ENCODE measurements at places on chromosomes 7 and 10.

DNA sequence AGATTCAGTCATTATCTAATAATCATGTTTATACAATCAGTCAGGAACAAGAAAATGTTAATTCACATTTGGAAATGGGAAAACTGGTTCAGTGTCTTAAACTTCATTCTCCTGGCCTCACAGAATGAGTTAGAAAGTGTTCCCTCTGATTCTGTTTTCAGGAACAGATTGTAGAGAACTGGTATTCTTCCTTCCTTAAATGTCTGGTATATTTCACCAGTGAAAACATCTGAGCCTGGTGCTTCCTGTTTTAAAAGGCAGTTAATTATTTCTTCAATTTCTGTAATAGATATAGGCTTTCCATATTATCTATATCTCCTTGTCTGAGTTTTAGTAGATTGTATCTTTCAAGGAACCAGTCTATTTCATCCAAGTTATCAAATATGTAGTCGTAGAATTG, 97.1 kb upstream of the TMEM168 start:
- DNase-seq = no peak

GRCh38 chr7:43700059-43700501, 29.2 kb downstream of the COA1 start:
- DNase-seq = no peak

DNA sequence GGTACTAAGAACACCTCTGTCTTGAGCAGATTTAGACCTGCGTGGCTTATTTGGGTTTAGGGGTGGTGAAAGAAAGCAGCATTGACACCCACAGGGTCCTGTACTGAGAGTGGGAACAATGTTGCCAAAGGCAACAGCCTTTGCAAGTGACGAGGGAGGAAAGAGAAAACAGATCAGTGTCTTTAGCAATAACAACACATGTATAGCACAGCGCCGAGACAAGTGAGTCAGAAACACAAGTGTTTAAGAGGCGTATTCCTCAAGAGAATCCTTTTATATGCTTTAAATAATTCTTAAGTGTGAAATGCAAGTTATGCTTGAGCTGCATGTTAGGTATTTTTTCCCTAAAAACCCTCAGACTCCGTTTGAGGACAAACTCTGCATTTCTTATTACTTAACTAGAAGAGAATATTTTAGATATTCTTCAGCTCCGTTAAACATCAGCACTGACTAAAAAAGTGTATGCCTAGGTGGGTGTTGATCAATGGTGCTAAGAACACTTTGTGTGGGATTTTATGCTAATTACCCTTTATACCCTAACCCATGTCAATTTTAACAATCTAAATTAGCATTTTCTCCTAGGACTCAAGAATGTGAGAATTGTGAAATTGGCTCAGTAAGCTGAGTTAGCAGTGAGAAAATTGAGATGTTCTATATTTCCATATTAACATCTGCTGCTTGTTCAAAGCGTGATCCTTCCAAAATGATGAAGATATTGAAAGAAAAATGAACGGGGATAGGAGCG, 1095.4 kb upstream of the CELF2 start:
- no peak for DNase-seq

DNA sequence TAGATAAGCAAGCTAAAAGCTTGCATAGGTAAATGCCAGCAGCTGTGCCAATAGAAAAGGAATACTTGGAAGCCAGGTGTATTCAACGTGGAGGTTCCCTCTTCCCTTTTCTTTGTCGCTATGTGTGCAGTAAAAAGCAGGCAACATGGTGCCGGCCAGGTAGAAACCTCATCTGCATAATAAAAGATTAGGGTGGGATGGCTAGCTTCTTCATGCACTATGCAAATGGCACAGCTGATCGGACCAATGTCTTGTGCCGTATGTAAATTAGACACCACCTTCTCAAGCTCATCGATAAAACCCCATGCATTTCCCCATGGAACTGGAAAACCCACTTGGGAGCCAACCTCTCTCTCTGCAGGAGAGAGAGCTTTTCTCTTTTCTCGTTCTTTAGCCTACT, 150.9 kb upstream of the FOXK1 start:
- no peak for DNase-seq

GRCh38 chr10:122458693-122459092, 2.7 kb upstream of the HTRA1 start:
- no peak for DNase-seq

DNA sequence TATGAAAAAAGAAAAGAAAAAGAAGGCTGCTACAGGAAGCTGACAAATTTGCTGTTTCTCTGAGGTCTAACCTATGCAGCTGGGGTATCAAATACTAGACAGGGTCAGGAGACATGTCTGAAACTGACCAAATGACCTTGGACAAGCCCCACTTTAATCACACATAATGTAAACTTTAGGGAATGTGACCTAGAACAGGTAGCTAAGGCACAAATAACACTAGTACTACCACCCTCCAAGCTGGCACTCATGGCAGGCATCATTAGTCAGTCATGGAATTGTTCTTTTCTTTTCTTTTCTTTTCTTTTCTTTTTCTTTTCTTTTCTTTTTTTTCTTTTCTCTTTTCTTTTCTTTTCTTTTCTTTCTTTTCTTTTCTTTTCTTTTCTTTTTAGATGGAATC, 250.4 kb downstream of the KCNMA1 start:
- DNase-seq = no peak

- DNase-seq = no peak
Measured at GRCh38 chr10:30215623-30216022, 133.5 kb downstream of the MTPAP start.

DNA sequence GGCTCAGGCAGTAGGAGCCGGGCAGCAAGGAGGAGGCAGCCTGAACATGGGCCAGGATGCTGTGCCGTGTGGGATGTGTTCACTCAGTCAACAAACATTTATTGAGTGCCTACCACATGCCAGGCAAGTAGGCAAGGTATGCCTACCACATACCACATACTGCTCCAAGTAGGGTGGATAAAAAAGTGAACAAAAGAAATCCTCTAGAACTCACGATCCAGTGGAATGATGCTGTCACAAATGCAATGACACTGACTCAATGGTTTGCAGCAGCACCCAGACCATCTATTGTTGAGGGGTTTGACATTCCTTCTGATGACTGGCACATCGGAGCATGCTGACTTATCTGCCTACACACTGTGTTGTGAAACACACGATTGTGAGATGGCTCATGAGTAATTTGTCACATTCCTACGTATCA, 413.5 kb downstream of the NRG3 start:
- DNase-seq = no peak

DNA sequence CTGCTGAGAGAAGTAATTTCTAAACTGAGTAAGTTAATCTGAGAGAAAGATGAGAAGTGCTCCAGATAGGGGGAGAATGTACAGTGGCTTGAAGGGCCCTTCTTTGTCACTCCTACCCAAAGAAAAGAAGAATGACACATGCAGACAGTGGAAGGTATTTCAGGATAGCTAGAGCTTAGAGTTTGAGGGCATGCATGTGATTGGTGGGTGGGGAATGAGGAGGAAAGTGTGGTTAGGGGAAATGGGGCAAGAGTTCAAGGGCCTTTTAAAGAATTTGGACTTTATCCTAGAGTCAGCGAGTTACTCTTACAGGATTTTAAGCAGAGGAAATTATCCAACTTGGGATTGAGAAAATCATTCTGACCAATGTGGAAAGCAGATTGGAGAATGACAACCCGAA, 50.0 kb downstream of the ANLN start:
- no peak for DNase-seq

DNA sequence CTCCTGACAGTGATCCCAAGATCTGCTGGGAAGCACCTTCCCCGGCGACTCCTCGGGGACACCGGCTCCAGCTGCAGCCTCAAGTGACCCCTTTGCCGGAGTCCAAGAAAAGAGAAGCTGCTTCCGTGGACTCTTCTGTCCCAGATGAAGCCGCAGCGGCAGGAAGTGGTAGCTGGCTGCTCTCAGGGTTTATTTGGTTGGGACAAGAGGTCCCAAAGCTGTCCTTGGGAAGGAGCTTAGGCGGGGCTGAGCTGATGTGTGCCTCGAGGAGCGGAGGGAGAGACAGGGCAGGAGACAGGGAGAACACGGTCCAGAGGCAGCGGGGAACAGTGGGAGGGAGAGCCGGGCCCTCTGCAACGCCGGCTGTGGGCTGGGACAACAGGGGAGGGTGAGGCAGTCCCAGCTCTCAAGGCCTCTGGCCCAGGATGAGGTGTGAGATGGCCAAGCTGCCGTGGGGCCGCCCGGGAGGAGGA, 13.1 kb upstream of the FAM20C start:
- DNase-seq = no peak

- no peak for DNase-seq
Measured at GRCh38 chr10:87837445-87837844, 19.4 kb upstream of the ATAD1 start.

DNA sequence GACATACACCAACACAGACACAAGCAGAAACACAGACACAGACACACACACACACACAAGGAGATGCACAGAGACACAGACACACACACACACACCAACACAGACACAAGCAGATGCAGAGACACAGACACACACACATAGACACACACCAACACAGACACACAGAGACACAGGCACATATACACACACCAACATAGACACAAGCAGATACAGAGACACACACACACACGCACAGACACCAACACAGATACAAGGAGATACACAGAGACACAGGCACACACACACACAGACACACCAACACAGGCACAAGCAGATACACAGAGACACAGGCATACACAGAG, 347.2 kb upstream of the KLF6 start:
- no peak for DNase-seq

DNA sequence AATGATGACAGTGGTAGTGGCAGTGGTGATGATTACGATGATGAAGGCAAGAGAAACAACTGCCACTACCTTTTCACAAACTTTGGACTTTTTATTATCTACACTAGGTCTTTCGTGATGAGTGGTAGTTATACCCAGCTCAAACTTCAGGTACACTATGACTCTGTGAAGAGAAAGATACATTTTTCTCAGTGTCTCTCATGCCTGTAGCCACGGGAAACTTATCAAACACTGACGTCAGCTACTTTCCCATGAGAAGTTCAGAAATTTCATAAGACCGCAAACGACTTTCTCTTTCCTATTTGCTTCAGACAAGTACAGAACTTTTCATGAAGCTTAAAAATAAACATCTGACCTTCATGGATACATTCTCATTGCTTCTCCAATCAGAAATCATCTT, 57.0 kb downstream of the CALD1 start:
- no peak for DNase-seq

GRCh38 chr7:43585562-43585961, 2.7 kb downstream of the STK17A start:
- no peak for DNase-seq

DNA sequence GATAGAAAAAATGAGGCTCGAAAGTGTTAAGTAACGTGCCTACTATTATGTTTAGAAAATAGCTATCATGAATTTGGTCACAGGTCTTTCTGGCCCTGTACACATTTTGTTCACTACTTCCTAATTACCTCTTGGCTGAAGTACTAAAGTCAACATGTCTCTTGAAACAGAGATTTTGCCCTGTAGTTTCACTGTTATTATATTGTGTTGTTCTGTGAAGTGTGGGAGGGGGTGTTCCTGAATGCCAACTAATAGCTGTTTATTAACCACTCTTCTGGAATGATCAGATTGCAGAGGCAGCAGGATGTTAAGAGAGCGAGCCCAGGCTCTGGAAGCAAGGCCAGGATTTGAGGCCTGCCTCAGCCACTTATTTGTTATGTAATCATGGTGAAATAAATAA, 72.1 kb downstream of the RNF133 start:
- no peak for DNase-seq

DNA sequence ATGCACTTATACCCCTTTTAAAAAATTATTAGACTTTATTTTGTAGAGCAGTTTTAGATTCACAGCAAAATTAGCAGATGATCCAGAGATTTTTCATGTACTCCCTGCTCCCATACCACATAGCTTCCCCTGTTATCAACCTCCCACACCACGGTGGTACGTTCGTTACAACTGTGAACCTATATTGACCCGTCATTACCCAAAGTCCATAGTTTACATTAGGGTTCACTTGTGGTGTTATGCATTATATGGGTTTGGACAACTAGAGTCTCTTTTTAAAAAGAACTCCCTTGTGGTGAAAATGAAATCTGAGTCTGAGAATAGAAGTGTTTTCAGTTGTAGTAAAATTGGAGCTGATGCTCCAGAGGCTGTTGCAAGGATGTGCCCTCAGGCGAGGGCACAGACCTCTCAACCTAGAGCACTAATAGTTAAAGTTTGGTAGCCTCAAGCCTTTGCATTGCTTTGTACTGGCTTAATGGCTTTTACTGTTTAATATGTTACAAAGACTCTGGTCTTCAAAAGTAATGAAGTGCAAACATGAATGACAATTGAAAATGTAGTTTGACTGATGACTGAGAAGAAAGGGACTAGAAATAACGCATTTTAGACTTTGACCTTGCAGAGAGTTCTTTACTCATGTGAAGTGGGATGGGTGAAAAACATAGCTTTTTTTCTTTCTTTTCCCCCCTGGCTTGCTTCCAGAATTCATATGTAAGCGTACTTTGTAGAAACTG, 30.6 kb upstream of the CSTF2T start:
- no peak for DNase-seq

DNA sequence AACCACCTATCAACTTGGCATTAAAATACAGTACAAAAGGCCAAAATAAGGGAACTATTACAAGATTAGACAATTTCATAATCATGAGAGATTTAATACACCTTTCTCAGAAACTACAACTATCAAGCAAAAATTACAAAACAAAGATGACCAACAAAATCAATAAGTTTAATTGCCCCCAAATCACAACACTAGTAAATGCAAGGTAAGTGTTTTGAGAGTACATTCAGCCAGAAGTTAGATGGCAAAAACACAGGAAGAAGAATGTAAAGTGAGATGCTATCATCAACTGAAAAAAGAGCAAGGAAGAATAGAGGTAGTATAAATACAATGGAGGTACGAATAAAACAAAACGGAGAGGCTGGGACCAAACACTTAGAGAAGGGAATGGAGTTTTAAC, 3.2 kb downstream of the PNPLA8 start:
- DNase-seq = no peak

DNA sequence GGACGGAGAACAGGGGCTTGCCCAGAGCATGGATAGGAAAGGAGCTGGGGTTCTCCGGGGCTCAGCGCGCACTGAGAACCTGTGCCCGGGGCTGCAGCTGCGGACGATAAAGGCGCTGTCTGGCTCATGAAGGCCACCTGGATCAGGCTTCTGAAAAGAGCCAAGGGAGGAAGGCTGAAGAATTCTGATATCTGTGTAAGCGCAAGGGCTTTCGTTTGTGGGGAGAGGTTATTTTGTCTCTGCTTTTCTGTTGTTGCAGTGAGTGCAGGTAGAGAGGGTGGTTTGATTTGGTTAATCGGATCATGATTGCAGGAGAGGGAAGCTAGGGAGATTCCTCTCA, 250.5 kb downstream of the NSUN6 start:
- DNase-seq = no peak

- no peak for DNase-seq
Measured at GRCh38 chr7:77498659-77499379, 38.3 kb upstream of the PTPN12 start.

Measured in effector CD8-positive, alpha-beta T cell (primary cell).